ENCODE measurements at places on chromosomes 3 and 15.
A peak's percentile ranks its signal among the peaks of the same experiment; 100 is the strongest.

DNA sequence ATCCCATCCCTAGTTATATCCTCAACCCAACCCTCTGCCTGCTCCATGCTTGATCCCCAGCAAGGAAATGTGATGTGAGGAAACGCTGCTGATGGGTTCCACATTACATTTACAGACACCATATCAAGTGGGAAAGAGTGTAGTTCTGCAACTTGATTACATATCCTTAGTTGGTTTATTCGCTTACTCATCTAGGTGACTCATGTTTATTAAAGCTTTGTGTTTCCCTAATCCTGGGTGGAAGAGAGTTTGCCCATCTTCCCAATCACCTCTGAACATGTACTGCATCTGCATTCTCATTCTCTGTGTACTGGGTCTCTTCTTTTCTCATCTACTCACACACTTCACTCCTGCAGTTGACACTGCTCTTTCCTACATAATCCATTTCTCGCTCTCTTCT is 91.7 kb upstream of the PDZRN3 start:
- no peaks in the 10 kb centered on the region for H3K27me3 ChIP-seq
- no peak for DNase-seq
- H3K4me3 ChIP-seq, result no peak overlapping the region
- H3K27ac ChIP-seq, result no peak overlapping the region
- H3K4me1 ChIP-seq, result no peaks in the 10 kb centered on the region

DNA sequence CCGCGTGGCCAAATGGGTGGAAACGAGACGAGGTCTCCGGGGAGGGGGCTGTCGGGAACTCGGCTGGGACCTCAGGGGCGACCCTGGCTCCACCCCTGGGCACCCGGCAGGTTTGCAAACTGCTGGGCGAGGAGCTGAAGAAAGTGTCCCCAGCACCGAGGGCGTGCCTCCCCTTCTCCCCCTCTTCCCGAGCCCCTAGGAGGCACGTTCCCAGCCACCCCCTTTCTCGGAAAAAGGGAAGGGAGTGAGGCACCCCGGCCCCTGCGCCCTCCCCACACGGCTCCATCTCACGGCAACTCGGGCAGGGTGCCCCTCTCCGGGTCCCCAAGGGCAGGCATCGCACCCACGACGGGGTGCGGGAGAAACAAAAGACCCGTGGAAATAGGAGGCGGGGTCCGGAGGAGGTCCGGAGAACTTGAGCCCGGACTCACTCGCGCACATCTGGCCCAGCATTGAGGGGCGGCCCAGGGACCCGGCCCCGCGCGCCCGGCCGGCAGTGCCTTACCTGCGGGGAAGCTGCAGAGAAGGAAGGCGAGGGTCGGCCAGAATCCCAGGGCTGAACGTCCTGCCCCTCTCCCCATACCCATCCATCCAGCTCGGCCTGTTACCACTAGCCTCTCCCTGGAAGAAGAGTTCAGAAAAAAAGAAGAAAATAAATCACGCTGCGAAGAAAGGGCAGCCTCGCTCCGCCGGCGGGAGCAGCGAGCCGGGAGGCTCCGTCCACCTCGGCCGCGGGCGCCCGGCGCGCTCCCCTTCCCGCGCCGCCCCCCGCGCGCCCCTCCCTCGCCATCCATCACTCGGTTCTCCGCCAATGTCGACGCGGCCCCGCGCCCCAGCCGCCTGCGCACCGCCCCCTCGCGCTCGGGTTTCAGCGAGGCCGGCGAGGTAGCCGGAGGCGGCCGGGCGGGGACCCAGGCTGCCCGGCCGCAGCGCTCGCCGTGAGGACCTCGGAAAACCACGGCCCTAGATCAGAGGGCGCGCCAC is 16.3 kb downstream of the RGMA start:
- H3K27me3 ChIP-seq, result peaks cover 62% of the 10 kb centered on the region
- H3K4me3 ChIP-seq, result peak overlapping the region; percentile 46
- H3K4me1 ChIP-seq, result peaks cover 17% of the 10 kb centered on the region
- H3K27ac ChIP-seq, result no peak overlapping the region

DNA sequence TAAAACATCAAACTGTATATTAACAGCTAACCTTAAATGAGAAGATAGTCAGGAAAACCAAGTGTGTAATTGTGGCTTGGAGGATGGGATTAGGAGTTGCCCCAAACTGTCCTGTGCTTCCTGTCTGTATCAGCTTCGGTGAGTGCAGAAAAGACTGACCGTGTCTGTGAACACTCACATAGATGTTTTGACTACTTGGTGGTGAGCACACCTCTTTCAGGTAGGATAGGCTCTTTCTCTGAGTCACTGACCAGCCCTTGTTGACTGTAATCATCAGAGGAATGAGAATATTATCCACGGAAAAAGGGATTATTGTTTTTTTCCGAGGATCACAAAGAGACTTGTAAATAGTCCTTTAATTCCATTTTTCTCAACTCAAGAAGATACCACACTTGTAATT is 51.5 kb downstream of the GMNC start:
- H3K36me3 ChIP-seq, result no peaks in the 10 kb centered on the region
- no peak overlapping the region for H3K4me3 ChIP-seq
- peaks cover 16% of the 10 kb centered on the region for H3K27me3 ChIP-seq

- H3K27me3 ChIP-seq, result no peaks in the 10 kb centered on the region
- no peaks in the 10 kb centered on the region for H3K4me1 ChIP-seq
- DNase-seq, result no peak
- no peaks in the 10 kb centered on the region for H3K36me3 ChIP-seq
- no peak overlapping the region for H3K4me3 ChIP-seq
- no peak overlapping the region for H3K27ac ChIP-seq
Measured at GRCh38 chr3:36493051-36493450, 112.7 kb downstream of the STAC start.

Data from activated T-cell treated with anti-CD3 and anti-CD28 coated beads, Interleukin-2, amount 50 U/mL, for 24 hours (primary cell).